Spinal cord (tissue), 10 donors: ENCODE measurements at places on chromosomes 2 and 18. TPM values are rescaled to one million over a fixed set of nuclear protein-coding genes. Genes with fewer than 3 reads are reported as not detected.

GRCh38 chr2:219569041-219569440 is 2.3 kb downstream of the OBSL1 start:
- no peak for DNase-seq

DNA sequence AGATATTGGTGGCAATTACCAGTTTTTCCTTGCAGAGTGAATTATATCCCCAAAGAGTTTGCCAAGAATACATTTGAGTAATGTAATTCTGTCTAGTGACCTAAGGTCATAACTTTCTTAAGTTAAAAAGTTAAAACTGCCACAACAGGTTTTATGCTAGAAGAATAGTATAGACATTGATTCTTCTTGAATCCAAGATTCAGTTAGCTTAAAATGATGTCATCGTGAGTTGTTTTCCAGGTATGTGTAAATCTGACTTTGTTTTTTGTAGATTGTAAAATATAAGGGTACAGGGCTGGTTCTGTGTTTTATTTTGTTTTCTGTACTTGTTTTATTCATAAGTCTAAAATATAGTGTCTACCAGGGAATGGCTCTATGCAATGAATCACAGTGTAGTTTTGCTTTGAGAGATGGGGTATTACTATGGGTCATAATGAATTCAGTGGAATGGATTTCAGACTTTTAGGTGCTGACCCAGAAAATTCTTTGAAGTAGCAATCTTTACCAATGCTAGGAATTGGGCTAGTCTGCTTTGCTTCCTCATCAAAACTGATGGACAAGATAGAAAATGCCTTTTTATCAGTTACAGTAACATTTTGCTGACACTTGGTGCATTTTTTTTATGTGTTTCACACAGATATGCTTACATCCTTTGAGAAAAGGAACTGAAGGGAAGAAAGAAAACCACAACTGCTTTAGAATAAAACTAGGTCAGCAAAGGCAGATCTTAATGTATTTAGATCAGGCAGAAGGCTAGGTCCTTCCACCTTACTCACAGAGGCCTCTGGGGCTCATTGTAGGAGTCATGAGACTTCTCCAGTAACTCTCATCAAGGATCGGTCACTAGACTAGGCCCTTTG is 20.8 kb upstream of the MGAT5 start:
- DNase-seq: no peak

GRCh38 chr18:75478996-75479880 is 51.7 kb upstream of the SMIM21 start:
- DNase-seq: peak; percentile 83

DNA sequence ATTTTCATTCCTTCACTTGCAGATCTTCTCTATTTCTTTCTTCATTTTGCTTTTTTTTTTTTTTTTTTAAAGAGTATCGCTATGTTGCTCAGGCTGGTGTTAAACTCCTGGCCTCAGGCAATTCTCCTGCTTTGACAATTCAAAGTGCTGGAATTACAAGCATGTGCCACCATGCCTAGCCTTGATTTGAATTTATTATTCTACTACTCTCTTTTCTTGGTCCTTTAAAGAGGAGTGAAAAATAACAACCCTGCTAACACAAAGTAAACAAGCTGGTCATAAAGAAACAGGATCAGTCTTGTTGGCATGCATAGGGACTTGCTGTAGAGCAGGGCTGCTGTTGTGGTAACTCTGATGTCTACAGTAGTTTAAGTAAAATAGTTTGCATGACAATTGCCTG is 1615.3 kb upstream of the ZEB2 start:
- DNase-seq: no peak

DNA sequence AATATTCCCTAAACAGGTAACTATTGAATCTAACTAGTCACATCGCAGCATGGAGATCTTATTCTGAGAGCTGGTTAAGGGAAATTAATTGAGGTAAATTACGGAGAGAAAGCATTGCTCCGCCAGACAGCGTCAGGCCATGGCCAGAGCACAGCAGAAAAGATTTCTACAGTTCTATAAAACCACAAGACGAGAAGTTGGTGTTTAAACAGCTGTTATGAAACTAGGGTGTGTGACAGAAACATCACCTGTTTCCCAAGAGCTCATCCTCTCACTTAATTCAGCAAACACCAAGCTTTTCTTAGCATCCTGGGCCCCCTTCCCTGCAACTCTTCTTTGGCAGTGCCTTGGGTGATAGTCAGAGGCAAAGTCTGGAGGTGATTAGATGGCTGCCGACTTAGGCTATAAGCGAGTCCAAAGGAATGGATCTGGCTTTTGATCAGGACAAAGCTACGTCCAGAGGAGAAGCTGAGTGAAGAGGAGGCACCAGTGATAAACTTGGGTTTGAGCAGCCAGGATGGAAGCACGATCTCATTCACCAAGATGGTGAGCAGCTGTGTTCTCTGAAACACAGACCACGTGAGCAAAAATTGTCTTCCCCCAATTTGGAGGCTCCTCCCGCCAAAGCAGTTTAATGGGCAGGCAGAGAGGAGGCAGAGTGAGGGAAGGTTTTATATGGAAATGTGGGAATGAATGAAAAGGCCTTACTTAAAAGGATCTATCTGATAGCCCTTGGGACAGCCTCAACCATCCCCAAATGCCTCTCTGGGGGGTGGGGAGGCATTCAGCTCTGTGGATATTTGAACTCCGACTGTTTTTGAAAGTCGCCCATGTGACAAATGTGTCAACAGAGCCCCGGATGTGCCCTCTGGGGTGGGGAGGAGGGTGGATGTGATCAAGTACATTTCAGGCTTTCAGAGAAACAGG is 57.8 kb downstream of the PKDCC start:
- no peak for DNase-seq

GRCh38 chr2:55309446-55309845 is 40.4 kb upstream of the MTIF2 start:
- DNase-seq: no peak

- no peak for DNase-seq
Observed at GRCh38 chr2:185734658-185735057, 3.9 kb upstream of the FSIP2 start.

DNA sequence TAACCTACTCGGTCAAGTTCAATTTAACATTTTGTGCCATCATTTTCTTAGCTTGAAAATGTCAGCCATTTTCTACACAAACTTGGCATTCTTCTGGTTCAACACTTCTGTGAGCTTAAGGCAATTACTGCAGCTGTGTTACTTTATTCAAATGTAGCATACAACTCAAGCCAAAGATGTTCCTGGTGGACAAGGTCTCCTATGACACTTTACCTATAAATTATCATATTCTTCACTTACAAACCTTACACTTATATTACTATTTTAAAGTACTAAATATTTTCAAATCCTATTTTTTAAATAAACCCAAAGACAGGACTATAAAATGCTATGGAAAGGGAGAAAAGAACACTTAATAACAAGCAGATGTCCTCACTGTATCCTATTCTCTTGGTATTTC is 1045.3 kb downstream of the TSN start:
- no peak for DNase-seq

DNA sequence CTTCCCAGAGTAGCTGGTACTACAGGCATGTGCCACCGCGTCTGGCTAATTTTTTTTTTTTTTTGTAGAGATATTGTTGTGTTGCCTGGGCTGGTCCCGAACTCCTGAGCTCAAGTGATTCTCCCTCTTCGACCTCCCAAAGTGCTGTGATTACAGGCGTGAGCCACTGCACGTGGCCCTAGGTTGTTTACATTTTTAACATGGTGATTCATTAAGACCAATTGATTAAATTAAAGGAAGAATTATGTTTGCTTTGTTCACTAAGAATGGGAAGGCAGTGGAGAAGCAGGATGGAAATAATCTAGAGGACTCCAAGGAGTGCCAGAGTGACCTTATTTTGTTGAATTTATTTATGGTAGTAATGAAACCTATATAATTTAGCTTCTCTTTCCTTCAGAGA is 7.5 kb downstream of the LCLAT1 start:
- DNase-seq: no peak

DNA sequence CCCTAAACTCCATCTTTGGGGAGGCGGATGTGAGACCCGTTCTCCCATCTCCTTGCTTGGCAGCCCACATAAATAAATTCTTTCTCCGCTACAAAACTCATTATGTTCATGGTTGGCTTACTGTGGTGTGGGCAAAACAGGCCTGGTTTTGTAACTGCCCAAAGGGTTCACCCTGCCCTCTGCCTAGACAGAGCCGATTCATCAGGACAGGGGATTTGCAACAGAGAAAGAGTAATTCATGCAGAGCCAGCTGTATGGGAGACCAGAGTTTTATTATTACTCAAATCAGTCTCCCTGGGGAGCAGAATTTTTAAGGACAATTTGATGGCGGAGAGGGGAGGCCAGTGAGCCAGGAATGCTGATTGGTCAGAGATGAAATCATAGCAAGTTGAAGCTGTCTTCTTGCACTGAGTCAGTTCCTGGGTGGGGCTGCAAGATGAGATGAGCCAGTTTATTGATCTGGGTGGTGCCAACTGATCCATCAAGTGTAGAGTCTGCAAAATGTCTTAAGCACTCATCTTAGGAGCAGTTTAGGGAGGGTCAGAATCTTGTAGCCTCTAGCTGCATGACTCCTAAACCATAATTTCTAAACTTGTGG is 8.4 kb upstream of the RNF125 start:
- no peak for DNase-seq

DNA sequence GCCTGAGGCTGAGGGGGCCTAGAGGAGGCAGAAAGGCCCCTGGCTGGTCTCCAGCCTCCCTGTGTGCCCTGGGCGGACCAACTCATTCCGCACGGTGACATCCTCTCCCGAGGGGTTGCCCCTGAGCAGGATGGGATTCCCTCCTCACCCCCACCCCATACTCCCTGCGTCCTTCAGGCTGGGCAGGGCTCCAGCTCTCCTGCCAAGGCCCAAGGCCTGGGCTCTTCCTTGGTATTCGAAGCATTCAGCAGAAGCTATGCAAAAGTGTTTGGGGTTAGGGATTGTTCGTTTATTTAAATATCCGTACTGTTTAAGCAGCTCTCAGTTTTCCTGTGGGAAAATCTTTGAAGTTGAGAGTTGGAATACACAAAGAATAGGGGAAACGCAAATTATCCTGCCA is 113.1 kb upstream of the RAB12 start:
- no peak for DNase-seq

- DNase-seq: no peak
Observed at GRCh38 chr2:224572338-224572737, 12.8 kb downstream of the CUL3 start.

GRCh38 chr2:169511818-169512217 is 2.3 kb downstream of the KLHL41 start:
- no peak for DNase-seq

SERPINB4 gene
- not detected for total RNA-seq

FSIP2 gene
- 4.1 TPM for total RNA-seq

HOXD1 gene
- 0.66 TPM for total RNA-seq

OBSL1 gene
- total RNA-seq: 145 TPM

CYP27A1 gene
- 49.0 TPM for total RNA-seq

RNF152 gene
- 21.2 TPM for total RNA-seq

CRACDL gene
- 2.1 TPM for total RNA-seq

TEX44 gene
- not detected for total RNA-seq
